Activated naive CD8-positive, alpha-beta T cell treated with anti-CD3 and anti-CD28 coated beads, Interleukin-2, amount 10 ng/mL, durations not matched to agents 7 days and 5 days (primary cell): ENCODE measurements at places on chromosomes 1 and 21. TPM values are rescaled to one million over a fixed set of nuclear protein-coding genes. Genes with fewer than 3 reads are reported as not detected.

Gene NTRK1
- total RNA-seq: 13.7 TPM

Gene MYOM3
- total RNA-seq: not detected

Gene CD53
- total RNA-seq: 415 TPM

Gene FAM167B
- 1.1 TPM for total RNA-seq

Gene LCE1B
- total RNA-seq: not detected

Gene EFNA1
- total RNA-seq: 0.48 TPM

- no peak for DNase-seq
- no peaks in the 10 kb centered on the region for H3K36me3 ChIP-seq
- H3K4me3 ChIP-seq: no peak overlapping the region
- no peaks in the 10 kb centered on the region for H3K4me1 ChIP-seq
Measured at GRCh38 chr1:70583522-70583921, 172.5 kb downstream of the CTH start.

DNA sequence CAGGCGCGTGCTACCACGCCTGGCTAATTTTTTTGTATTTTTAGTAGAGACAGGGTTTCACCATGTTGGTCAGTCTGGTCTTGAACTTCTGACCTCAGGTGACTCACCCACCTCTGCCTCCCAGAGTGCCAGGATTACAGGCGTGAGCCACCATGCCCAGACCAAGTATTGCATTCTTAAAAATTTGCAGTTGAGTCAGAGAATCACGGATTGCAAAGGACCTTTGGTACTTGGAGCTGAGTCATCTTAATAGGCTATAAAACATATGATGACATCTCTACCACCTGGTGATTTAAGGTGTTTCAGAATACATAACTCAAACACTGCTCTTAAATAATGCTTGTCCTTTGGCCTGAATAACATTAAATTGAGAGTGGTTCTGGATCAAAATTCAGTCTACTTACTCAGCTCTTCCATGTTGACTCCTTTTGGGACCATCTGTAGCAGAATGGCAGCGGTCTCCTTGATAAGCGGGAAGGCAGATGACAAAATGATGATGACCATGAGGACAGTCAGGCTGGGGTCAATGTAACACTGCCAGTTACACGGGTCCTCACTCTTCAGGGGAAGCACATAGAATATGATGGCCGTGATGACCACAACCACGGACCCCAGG is 10.4 kb downstream of the SLC30A10 start:
- peaks cover 2% of the 10 kb centered on the region for H3K27me3 ChIP-seq
- no peaks in the 10 kb centered on the region for H3K36me3 ChIP-seq
- no peak overlapping the region for H3K27ac ChIP-seq

- peak overlapping the region; percentile 25 for H3K27ac ChIP-seq
- H3K36me3 ChIP-seq: peaks cover 3% of the 10 kb centered on the region
- peaks cover 26% of the 10 kb centered on the region for H3K4me1 ChIP-seq
- H3K27me3 ChIP-seq: peaks cover 44% of the 10 kb centered on the region
Measured at GRCh38 chr1:155127967-155128754, 485 bp downstream of the EFNA1 start.

GRCh38 chr1:53074313-53075154 is 12.5 kb downstream of the PODN start:
- no peaks in the 10 kb centered on the region for H3K4me1 ChIP-seq
- no peaks in the 10 kb centered on the region for H3K36me3 ChIP-seq
- DNase-seq: no peak

- no peak overlapping the region for H3K4me3 ChIP-seq
- H3K27ac ChIP-seq: no peak overlapping the region
- no peak for DNase-seq
Measured at GRCh38 chr1:97078872-97079271, 357.3 kb downstream of the PTBP2 start.

DNA sequence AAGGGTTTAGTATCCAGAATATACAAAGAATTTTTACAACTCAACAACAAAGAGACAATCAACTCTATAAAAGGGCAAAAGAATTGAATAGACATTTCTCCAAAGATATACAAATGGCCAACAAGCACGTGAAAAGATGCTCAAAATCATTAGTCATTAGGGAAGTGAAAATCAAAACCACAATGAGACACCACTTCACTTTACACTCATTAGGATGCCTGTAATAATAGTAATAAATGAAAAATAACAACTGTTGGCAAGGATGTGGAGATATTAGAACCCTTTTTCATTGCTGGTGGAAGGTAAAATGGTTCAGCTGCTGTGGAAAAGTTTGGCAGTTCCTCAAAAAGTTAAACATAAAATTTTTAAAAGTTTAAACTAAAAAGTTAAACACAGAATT is 7.0 kb upstream of the ABCD3 start:
- H3K4me3 ChIP-seq: no peak overlapping the region
- H3K4me1 ChIP-seq: no peaks in the 10 kb centered on the region
- H3K27ac ChIP-seq: no peak overlapping the region

- H3K27me3 ChIP-seq: peaks cover 65% of the 10 kb centered on the region
- H3K27ac ChIP-seq: no peak overlapping the region
- DNase-seq: no peak
- H3K4me3 ChIP-seq: no peak overlapping the region
- H3K4me1 ChIP-seq: peaks cover 5% of the 10 kb centered on the region
Measured at GRCh38 chr1:22711071-22711470, 432 bp downstream of the EPHB2 start.

DNA sequence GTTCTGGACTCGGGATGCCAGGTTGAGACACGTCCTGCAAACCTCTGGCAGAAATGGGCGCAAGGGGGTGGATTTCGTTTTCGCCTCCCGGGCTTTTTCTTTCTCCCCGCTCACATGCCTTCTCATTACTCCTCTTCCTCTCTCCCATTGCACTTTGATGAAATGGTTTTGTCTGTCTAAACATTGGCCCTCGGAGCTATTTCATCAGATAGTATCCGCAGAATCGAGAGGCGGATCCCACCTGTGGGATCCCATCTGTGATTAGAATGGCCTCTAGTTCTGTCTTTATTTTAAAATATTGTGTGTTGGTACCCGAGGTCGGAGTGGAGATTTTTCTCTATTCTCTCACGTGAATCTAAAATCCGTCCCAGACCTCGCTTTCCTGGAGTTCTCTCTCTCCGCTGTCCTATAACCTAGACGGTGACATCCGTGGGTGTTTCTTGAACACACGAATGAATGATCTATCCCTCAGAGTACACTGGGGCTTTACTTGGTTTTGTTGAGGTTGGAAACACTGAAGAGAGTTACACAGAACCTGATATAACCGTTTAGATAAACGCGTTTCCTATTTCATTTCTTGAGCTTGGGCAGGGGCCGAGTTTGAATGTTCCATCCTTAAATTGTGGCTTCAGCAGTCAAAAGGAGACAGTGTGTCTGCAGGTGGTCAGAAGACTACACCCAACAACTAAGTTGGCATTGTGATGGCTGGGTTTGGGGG is 2.0 kb downstream of the EDARADD start:
- H3K36me3 ChIP-seq: no peaks in the 10 kb centered on the region
- H3K27me3 ChIP-seq: peaks cover 56% of the 10 kb centered on the region
- peak overlapping the region; percentile 95 for H3K4me3 ChIP-seq
- no peak for DNase-seq
- H3K4me1 ChIP-seq: peaks cover 19% of the 10 kb centered on the region
